Caudate nucleus (tissue), 63 donors: ENCODE measurements at places on chromosomes 2 and 18.

DNA sequence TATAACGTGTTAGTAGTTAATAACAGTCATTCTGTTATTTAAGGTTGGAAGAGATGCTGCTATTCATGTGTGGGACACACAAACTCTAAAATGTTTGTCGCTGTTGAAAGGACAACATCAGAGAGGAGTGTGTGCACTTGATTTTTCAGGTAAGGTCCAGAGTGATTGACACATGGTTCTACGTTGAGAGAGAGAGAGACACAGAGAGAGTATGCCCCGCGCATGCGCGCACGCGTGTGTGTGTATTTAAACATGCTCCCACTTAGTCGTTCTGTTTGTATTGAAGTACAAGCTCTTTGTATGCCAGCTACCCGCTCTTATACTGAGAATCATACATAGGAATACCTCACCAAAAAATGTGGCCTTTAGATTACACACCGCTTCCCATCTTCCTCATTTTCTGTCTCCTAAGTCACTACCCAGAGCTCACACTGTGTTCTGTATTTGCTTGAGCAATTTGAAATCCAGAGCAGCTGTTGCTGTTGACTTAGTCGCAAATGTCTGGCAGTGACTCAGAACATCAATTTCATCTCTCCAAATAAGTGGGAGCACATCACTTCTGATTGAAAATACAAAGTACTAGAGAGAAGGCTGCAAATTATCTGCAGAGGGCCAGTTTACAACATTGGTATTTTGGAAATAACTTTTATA is 148.1 kb downstream of the EML6 start:
- DNase-seq = no peak

DNA sequence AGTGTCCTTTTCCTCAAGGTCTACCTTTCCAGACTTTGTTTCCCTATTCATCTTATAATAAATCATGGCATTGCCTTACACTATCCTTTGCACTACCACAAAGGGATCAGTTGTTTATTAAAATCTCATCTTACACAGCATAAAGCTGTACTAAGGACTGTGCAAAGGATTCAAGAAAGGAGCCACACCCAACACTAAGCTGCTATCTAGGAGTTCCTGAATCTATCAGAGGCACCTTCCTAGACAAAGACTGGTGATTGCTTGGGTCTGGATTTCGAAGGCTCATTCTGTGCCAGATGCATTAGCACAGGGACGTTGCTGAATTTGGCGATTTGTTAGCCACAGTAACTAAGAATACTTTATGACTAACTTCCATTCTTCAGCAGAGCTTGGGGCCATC is 412.0 kb downstream of the NUP35 start:
- DNase-seq = no peak

DNA sequence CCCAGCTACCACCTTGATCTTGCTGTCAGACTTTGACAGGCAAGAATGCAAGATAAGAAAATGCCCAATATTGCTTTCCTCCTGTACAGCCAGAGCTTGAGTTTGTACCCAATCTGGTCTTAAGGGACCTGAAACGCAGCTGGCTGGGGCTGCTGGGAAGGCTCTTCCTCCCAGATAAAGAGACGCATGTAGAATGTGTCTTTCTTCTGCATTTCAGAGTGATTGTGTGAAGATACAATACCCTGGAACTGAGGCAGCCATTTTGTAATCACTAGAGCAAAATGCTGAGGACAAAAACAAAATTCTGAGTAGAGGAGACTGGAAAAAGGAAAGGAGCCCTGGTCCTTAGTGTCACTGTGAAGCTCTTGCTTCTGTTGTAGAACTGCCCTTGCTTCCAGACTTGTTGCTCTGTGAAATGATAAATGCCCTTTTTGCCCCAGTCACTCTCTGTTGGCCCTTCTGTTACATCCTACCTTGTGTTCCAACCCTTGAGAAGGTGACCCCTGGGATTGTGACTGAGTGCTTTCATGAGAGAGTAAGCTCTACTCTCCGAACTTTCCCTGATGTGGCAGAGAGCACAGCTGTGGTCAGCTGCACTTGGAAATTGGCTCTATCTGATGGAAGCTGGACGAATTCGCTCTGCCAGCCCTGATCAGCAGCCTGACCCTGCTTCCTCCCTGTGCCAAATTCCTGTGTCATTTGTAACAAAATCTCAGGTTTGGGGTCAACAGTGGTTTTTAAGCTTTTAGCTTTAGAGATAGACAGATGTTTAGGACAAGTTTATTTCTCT is 137.4 kb upstream of the RBMS1 start:
- DNase-seq = no peak

GRCh38 chr2:236012155-236012554 is 156.0 kb downstream of the GBX2 start:
- DNase-seq = no peak
